ENCODE measurements at places on chromosomes 3 and 15.

DNA sequence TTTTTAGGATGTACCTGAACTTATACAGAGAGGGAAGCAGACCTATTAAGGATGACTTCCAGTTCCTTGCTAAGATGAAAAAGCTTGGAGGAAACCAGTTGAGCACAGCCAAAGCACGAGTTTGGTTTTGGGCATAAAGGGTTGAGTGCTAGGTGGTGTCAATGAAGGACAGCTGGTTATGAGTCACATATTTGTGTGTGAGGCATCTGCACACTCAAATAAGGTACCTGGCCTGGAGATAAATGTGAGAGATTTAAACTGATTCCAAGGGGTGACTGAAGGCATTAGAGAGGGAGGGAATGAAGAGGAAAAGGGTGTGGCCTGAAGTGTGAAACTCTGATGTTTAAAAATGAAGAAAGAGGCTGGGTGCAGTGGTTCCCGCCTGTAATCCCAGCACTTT is 486.7 kb downstream of the DIPK2A start:
- DNase-seq: no peak

- no peak for DNase-seq
These were observed 29.6 kb downstream of the PRKCD start for GRCh38 chr3:53190659-53191058.

DNA sequence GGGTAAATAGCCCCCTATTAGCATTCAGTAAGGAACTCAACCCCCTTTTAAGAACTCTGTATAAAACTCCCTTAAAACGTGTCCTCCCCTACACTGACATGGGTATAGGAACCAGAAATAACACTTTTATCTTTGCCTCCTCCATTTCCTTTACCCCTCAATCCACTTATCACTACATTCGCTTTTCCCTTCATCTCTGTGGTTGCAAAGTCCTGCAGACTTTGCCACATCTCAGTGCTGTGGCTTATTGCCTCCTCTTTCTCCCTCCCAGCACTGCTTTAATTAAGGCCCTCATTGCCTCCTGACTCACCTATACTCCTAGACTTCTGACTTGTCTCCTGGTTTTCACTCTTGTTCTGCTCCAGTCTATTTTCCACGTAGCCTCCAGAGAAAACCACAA is 94.3 kb upstream of the GADL1 start:
- DNase-seq: no peak

DNA sequence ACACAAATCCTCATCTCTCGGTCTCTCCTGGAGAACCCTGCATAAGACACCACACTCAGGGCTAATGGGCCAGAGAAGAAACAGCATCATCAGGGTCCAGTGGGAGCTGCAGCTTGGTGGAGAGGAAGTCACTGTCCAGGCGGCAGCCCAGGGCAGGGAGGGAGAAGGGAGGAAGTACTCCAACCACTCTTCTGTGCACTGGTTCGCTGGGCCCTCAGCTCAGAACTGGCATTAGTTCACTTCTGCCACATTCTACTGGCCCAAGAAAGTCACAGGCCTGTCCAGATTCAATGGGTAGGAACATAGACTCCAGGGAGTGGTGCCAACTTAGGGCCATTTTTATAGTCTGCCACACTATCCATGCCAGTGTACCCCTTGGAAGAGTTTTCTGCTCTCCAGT is 169.0 kb downstream of the ABHD5 start:
- no peak for DNase-seq

GRCh38 chr3:13417166-13417947 is 2.8 kb downstream of the NUP210 start:
- no peak for DNase-seq

- DNase-seq: no peak
These were observed 96.2 kb downstream of the IGF1R start for GRCh38 chr15:98744506-98744905.

DNA sequence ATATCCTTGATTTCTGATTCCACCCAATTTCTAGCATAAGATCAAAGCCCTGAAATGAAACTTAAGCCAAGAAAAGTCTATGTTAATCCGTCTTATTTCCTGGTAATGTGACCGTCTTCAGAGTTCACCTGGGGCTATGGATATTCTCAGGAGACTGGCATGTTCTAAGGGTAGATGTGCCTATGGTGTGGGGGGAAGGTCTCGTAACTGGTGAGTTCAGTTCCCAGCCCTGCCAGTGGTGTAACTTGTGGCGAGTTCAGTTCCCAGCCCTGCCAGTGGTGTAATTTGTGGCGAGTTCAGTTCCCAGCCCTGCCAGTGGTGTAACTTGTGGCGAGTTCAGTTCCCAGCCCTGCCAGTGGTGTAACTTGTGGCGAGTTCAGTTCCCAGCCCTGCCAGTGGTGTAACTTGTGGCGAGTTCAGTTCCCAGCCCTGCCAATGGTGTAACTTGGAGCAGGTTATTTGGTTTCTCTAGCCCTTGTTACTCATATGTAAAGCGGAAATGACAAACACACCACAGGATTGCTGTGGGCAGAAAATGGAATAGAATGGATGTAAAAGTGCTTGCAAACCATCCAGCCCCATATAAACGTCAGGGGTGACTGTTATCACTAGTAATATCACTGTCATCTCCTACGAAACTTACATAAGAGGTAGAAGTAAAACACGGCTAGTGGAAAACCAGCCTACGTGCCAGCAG is 30.4 kb downstream of the SLC51A start:
- DNase-seq: no peak

DNA sequence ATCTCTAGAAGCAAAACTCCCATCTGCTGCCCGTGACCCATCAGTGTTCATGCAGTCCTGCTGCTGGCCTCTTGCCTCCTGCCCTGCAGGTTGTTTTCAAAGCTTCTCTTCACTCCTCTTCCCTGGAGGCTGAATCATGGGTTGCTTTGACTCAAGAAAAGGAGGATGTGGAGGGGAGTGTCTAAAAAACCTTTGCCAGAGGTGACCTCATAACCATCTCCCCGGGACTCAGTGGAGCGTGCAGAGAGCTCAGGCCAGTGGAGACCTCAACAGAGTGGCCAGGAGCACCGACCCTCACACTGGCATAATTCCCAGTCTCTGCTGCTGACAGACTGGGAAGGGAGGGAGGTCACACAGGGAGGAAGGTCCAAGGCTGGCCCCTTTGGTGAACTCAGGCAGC is 60.9 kb upstream of the ITGA11 start:
- no peak for DNase-seq

DNA sequence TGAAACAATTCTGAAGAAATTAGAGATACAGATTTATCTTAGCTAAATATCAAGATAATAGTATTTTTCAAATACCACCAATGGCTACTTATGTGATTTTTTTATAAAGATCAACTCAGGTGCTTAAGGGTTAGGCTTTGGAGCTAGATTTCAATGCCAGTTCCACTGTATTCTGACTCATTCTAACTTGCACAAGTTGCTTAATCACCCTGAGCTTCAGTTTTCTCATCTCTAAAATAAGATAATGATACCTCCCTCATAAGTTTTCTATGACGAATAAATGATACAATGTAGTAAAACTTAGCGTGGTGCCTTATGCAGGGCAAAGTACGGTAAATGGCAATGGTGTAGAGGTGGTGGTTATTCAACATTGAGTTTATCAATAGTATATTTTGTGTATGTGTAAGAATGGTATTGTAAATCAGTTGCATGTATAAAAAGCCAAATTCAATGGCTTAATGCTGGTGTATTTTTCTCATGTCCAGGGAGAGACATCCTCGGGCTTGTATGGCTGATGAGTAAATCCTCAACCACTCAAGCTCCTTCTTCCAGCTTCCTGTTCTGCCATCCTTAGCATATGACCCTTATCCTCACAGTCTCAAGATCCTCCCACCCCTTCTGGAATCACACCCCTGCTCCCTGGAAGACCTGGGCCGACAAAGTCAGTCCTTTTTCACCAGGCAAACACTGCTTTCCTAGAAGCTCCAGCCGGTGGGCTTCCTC is 505.9 kb upstream of the CFAP20DC start:
- DNase-seq: no peak

- no peak for DNase-seq
These were observed 107.4 kb downstream of the GREM1 start for GRCh38 chr15:32825219-32825618.

DNA sequence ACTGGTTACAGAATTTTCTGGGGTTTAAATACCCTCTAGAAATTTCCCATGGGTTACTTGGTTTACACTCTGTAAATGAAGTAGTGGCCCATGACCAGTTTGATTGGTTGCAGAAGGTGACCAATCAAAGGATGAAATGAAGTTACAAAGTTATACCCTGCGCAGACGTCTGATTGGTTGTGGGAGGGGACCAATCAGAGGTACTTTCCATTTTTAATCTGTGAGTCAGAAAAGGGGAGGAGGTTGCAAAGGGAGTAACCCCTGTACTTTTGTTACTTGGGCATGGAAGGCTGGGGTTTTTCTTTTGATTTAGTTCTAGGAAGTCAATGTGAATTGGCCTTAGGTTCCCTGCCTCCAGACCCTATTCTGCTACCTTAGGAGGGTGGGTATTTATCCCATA is 18.7 kb upstream of the APH1B start:
- no peak for DNase-seq

- no peak for DNase-seq
These were observed 19.5 kb downstream of the GREM1 start for GRCh38 chr15:32737304-32737703.

- DNase-seq: no peak
These were observed 28.8 kb upstream of the TMEM115 start for GRCh38 chr3:50388016-50388719.

GRCh38 chr3:24907106-24907505 is 412.5 kb upstream of the THRB start:
- no peak for DNase-seq

DNA sequence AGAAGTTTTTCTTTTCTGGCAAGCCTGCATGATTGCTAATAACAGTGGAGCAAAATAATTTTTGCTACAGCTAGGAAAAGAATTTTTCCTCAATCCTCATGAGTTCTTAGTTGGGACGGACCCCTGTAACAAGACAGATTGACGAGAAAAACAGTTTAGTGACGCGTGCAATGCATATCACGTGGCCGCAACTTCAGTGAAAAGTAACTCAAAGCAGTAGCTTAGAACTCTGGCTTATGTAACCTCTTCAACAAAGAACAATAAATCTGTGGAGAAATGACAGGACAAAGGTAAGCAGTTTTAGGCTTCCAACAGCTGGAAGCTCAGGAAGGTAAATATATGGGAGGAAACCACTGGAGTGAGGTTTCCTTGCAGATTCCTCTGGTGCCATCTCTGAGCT is 19.7 kb downstream of the FAM107A start:
- no peak for DNase-seq

- peak; percentile 23 for DNase-seq
These were observed 148.1 kb downstream of the NEK11 start for GRCh38 chr3:131174752-131175151.

All from activated naive CD8-positive, alpha-beta T cell treated with anti-CD3 and anti-CD28 coated beads for 36 hours (primary cell).